GM13976 (cell line): ENCODE measurements at places on chromosomes 16 and 17.

GRCh38 chr16:17846030-17846429, 375.3 kb upstream of the XYLT1 start:
- no peak for DNase-seq

DNA sequence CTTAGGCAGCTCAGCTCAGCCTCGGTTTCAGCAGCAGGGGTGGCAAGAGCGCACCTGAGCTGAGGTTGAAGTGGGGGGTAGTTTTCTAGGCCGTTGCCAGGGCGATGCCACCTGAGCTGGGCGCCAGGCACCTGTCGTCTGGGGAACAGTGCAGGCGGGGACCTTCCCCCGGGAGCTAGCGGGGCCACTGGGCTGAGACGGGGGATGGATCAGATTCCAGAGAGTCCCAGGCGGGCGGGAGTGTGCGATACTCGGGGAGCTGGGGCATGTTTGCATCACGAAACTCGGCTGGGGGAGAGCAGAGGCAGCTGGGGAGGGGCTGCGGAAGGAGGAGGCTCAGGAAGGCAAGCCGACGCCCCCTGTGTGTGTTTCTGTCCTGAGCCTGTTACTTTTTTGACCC, 477 bp upstream of the CLDN9 start:
- no peak for DNase-seq

GRCh38 chr16:50267151-50267631, 840 bp downstream of the ADCY7 start:
- DNase-seq = no peak

DNA sequence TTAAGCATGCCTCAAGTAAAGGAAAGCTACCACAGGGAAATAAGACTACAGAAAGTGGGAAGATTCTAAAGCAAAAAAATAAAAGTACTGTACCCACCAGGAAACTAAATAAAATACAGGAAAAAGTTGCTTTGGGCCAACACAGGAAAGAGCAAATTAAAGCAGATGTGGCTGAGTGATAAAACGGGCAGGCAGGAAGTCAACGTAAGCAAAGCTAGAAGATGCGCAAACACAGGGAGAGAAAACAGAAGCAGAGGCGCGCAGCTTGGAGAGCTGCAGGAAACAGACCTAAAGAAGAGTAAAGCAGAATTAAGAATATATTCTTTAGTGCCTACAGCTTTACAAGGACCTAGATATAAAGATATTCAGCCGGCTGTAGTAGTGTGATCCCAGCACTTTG, 21.7 kb downstream of the USP36 start:
- DNase-seq = no peak

GRCh38 chr16:4597174-4597573, 17.5 kb downstream of the UBALD1 start:
- no peak for DNase-seq
